Mucosa of descending colon (tissue), 3 donors: ENCODE measurements at places on chromosomes 3 and 15. TPM values are rescaled to one million over a fixed set of nuclear protein-coding genes. Genes with fewer than 3 reads are reported as not detected.

DNA sequence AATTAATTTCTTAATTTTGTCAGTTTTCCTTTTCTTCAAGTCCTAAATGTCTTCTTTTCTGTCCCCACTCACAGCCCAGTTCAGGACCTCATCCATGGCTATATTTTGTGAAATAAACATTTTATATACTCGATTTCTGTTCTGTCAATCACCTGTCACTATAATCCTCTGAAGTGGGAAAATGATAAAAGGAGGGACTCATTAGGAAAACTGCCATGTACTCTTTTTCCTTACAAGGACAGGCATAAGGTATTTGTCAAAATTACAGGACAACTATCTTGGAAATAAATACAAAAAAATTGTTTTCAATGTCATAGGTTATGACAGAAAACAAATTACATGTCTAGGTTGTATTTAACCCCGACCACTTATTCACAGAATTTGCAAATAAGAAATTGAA lies 240.1 kb upstream of the CBLB start:
- DNase-seq = no peak

ACTRT3 gene
- total RNA-seq = 1.1 TPM

- no peak for DNase-seq
Observed at GRCh38 chr15:75194397-75194796, 7.3 kb upstream of the C15orf39 start.

- DNase-seq = no peak
Observed at GRCh38 chr15:75389791-75390382, 21.5 kb upstream of the MAN2C1 start.

- DNase-seq = no peak
Observed at GRCh38 chr3:152969557-152970300, 134.8 kb downstream of the P2RY1 start.
